ENCODE measurements at places on chromosomes 2 and 18.

- no peak for DNase-seq
Observed at GRCh38 chr2:235757640-235758039, 263.8 kb downstream of the AGAP1 start.

- no peak for DNase-seq
Observed at GRCh38 chr2:60486551-60486950, 66.9 kb downstream of the BCL11A start.

DNA sequence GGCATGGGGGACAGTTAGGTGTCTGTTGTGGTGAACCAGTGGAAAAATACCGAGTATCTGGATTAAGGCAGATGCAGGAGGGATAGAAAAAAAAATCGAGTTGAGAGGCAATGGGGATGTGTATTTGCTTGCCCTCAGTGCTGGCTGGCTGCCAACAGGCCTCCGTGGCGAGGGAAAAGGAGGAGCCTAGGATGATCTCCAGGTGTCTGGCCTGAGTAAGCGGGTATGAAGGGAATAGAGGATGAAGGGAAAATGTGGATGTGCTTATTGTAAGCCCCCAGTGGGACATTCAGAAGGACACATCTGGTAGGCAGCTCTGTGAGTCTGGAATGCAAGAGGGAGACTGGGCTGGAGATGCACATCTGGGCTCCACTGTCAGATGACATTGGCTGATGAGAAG, 22.8 kb downstream of the KCNS3 start:
- no peak for DNase-seq

DNA sequence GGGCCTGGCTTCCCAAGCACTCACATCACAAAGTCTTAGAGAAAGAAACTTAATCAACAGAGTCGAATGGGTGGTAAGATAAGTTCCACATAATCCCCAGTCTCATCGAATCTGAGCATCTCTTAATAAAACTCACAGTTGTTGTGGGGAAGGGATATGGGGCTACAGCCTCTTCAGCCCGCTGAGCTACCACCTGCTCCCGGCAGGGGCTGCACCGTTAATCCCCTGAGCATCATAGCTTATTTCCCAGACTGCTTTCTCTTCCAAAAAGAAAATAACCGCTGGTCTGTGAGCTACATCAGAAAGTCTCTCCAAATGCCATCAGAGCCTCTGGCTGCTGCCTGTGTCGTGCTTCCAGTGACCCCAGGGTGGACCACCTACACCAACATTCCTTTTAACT, 139.4 kb upstream of the CELF4 start:
- DNase-seq: no peak

DNA sequence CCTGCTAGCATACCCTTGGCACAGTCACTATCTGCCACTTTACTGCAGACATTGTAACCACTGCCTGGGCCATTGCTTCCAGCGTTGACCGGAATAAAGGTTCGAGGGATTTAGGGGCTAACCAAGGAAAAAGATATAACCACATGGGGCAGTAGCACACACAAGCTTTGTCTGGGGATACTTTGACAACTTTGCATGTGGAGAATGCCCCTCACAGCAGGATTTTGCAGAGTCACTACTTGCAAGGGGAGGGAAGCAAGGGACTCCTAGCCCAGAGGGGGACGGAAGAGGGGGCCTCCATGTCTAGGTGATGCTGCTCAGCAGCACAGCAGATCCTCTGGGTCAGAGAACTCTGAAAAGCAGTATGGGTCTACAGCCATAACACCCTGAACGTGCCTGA, 138.7 kb downstream of the SPP2 start:
- no peak for DNase-seq

- DNase-seq: no peak
Observed at GRCh38 chr2:29022679-29023078, 41.6 kb downstream of the TOGARAM2 start.

GRCh38 chr2:117562654-117563053, 251.8 kb upstream of the DDX18 start:
- DNase-seq: no peak

DNA sequence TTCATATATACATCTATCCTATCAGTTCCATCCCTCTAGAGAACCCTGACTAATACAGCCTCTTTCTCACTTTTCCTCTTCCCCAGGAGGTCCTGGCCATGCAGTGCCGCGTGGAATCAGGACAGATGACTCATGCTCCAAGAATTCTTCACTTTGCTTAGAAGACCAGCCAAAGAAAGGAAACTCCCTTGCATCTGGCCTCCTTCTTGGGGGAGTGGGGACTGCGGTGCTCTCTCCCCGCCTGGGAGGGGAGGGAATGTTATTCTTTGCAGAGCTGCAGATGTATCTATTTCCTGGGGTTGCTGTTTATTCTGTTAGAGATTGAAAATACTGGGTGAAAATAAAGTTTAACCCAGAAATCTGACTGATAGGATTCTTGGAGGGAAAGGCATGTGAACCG, 111.5 kb upstream of the SH3BP4 start:
- DNase-seq: peak; percentile 93

- DNase-seq: no peak
Observed at GRCh38 chr2:85303780-85304531, 23.8 kb downstream of the TGOLN2 start.

DNA sequence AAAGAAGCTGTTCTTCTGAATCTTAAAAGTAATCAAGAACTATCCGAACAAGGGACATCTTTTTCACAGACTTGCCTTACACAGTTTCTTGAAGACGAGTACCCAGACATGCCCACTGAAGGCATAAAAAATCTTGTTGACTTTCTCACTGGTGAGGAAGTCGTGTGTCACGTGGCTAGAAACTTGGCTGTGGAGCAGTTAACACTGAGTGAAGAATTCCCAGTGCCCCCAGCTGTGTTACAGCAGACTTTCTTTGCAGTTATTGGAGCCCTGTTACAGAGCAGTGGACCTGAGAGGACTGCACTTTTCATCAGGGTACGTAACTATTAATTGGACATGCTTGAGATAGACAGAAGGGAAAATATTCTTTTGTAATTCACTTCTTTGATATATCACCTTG, 2.4 kb downstream of the MRPL44 start:
- no peak for DNase-seq

DNA sequence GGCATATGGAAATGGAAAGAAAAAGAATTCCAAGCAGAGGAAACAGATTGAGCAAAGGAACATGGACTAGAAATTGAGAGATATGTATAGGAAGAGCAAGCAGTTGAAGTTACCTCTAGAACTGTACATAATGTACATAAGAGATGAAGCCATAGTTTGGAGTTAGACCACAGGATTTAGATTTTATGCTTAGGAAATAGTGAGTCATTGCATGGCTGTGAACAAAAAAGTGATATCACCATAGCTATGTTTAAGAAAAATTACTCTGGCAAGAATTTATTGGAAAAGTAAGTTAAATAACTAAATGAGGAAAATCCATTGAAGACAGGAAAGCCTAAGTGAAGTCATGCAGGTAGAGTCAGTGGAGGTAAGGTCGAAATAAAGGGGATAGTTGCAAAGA, 99.4 kb upstream of the GALNT5 start:
- DNase-seq: no peak

- peak; percentile 33 for DNase-seq
Observed at GRCh38 chr2:53767405-53768241, at the start of gene CHAC2. CHAC2 (plus strand) TSS chr2:53767804; CDS start chr2:53767887, 83 bp downstream.

GRCh38 chr2:38200598-38200997, 124.6 kb upstream of the CYP1B1 start:
- DNase-seq: no peak

- no peak for DNase-seq
Observed at GRCh38 chr2:224038049-224038829, 847 bp downstream of the SERPINE2 start.

DNA sequence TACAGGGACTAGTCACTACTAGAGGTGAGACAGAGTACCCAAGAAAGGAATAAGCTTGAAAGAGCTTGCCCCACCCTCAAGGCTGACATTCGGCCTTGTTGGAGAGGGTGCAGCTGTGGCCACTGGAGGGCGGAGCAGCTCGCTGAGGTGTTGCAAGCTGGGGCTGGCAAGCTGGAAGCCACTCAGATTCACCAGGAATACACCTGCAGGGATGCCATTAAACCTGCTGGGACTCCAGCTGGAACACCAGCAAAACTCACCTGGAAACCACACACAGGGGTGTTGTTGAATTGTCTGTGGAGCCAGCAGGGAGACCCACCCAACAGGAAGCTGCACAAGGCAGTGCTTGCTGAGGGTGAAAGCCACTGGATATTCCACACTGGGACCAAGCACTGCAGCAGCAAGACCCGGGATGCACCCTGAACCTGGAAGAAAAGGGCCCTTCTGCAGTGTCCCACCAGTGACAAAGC, 26.1 kb downstream of the KCTD18 start:
- DNase-seq: no peak

DNA sequence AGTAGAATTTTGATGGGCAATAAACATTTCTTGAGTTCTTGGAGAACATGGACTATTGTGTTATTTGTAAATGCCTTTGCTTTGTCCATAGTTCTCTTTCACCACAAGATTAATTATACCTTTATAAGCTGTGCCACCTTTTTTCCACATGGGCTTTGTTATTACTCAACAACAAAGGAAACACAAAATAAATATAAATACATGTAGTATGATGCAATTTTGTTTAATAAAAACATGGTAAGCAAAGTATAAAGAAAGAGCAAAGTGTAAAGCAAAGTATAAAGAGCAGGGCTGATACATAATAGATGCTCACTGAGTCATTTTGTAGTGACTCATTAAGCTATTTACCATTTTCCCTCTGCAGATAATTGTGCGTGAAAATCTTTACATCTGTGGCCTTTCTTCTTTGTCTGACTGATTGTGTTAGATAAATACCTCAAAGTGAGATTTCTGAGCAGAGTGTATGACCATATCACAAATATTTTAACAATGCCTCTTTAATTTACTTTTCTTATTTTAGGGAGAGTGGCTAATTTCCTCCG, 80.9 kb downstream of the CERS6 start:
- no peak for DNase-seq

DNA sequence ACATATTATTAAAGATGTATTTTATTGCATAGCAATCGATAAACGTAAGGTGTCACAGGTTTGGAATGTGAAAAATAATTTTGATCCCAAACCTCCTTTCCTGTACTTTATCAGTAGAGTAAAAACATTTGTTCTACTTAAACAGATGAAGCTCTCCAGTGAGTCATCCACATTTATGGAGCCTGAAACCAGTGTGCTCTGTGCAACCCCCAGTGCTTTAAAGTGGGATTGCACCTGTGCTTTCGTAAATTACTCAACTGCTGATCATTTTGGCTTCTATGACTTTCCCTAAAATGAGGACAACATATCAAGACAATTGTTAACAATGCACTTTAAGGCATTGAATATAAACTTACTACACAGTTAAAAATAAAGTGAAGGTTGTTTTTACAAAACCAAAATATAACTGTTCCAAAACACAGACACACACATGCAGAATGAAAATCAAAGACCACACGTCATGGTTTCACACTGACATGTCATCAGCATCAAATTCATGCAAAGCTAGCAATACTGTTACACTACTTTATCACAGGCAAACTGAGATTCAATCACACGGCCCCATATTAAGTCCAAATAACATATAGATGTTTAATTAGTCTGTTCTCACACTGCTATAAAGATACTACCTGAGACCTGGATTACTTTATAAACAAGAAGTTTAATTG, 9.7 kb downstream of the TMEM18 start:
- peak; percentile 44 for DNase-seq

DNA sequence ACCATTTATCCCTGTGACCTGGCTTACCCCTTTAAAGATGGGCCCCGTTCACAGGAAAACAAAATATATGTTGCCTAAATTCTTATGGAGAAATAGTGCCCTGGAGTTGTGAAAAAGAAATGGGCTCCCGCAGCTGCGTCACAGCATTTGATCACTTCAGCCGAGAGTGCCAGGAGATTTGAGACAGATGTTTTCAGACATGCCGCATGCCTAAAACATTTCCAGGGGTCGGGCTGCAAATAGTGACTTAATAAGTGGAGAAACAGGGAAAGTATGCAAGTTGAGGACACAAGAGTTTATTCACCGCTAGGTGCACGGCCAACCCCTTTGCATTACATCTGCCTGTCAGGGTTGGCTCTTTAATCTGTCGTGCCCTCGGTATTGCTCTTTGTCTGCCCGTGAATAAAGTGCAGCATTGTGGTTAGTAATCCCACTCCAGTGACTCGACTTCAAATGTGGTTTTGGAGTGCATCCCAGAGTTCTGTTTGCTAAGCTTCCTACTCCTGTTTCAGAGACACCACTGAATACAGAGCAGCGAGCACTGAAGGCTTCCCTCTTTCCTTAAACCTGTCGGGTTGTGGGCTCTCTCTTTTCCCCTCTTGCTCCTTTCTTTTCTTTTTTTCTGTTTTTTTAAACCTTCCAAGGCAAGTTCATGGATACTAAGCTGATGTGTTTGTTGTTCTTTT, 187.5 kb downstream of the LTBP1 start:
- DNase-seq: peak; percentile 98

- no peak for DNase-seq
Observed at GRCh38 chr2:21411741-21412140, 288.0 kb downstream of the TDRD15 start.

DNA sequence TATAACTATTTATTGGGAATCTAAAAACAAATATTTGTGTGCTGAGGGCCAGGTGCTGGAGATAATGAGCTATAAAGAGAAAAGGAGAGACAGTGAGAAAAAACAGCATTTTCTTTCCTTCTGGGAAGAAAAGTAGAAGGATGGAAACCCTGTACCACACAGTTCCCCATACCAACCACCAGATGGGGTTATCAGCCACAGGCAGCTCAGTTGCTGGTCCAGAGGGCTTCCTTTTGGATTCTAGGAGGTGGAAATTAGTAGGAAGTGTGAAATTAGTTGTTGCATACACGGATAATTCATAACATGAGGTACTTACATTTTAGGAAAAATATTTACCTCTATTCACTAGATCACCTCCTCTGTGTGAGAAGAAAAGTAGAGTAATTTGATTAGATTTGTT, 237.0 kb upstream of the FOSL2 start:
- DNase-seq: no peak

- DNase-seq: no peak
Observed at GRCh38 chr18:4077721-4078120, 377.4 kb downstream of the DLGAP1 start.

- DNase-seq: no peak
Observed at GRCh38 chr2:237898057-237898414, 38.6 kb downstream of the RAMP1 start.

GRCh38 chr2:7180638-7181370, 263.6 kb downstream of the RNF144A start:
- DNase-seq: no peak

DNA sequence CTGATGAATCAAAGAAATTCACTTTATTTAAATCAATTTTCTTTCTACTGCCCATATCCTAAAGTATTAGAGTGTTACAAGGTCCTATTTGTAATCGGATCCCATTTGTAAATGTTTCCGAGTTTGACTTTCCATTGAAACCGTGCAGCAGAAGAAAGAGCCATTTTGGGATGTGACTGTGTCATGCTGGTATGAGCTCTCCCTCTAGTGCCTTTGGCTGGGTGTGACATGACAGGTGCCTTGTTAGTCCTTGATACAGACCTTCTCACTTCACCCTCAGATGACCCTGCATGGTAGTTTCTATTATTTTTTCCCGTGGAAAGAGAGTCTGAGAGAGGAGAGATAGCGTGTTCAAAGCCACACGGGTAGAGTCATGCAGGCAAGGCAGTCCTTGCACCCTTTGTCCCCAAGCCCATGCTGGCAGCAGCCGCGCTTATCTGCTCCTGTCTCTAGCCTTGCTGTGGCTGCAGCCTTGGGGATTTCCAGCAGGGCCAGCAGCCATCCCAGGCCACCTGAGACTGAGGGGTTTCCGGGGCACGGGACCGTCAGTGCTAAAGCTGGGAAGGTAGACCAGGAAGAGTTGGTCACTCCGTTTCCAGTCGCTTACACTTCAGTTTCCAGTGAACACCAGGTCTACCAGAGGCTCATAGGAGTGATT, 21.4 kb downstream of the CHMP1B start:
- no peak for DNase-seq

- no peak for DNase-seq
Observed at GRCh38 chr2:198973785-198974184, 484.0 kb downstream of the SATB2 start.

All from AG04450 (cell line).